GM18507 (cell line): ENCODE measurements at places on chromosomes 7 and 10.

DNA sequence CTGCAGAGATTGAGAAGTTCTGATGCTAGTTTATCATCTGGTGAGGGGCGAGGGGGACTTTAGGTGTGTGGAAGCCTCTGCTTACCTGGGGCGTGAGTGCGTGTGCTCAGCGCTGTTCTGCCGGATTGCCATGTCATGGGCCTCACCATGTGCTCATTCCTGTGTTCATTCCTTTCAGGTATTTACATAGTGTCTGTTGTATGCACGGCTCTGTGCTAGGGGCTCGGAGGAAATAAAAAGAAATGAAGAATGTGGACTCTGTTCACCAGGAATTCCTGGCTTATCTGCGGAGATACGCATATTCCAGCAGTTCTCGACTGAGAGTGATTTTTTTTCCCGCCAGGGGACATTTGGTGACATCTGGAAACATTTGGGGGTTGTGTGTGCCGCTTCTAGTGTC lies 152.0 kb downstream of the CAMK1D start:
- DNase-seq = no peak

- DNase-seq = no peak
Measured at GRCh38 chr7:140238778-140239652, 62.2 kb upstream of the KDM7A start.

DNA sequence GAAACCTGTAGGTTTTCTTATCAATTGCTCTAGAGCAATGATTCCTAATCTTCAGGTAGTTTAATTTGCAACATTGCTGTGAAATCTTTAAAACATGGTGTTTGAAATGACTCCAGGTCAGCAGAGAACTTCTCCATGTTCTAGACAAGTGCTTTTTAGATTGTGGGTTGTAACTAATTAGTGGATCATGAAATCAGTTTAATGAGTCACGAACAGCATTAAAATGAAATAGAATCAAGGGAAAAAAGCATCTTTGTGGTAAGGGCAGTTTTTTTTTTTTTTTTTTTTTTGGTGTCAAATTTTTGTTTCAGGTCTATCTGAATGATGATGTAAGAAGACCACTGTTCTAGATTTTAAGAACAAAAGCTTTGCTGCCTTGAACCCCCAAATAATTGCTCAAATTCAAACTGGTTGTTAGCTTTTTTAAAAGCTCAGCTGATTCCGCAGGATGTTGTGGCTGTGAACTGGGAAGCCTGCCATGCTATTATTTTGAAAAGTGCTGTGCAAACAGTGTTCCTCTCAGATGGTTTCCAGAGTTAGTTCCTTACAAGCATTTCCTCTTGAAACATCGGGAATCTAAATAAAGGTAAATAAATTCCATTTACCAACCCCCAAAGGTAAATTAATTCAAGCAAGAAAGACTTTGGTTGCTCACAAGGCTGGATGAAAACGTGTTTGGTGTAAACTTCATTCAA lies 13.1 kb upstream of the PDK4 start:
- no peak for DNase-seq

GRCh38 chr7:141558544-141559183 lies 7.5 kb downstream of the AGK start:
- DNase-seq = no peak

DNA sequence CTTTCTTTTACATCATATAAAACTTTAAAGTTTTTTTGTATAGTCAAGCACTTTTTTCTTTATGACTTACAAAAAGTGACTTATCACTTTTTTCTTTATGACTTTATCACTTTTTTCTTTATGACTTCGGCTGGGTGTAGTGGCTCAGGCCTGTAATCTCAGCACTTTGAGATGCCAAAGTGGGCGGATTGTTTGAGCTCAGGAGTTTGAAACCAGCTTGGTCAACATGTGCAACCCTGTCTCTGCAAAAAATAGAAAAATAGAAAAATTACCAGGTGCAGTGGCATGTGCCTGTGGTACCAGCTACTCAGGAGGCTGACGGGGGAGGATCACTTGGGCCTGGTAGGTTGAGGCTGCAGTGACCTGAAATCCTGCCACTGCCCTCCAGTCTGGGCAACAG lies 108.8 kb upstream of the CSTF2T start:
- no peak for DNase-seq

- DNase-seq = no peak
Measured at GRCh38 chr7:12350971-12351370, 52.7 kb downstream of the VWDE start.
